ENCODE measurements at places on chromosomes 6 and 20.

DNA sequence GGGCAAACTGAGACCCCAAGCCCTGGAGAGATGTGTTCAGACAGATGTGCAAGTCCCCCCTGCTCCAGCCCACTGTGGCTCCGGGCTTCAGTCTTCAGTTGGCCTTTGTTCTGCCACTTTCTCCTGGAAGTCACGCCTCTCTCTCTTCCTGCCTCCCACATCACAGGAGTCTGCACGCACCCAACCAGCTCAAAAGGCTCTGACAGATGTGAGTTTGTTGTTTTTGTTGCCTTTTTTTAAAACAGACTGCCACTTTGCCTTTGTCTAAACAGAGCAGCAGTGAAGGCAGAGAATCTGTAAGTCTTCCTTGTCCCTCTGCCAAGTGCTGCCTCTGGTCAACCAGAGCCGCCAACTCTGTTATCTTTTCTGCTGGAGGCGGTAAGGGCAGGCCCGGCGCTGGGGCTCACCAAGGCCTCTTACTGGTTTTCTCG lies 149.7 kb downstream of the TFAP2C start:
- no peak for DNase-seq

DNA sequence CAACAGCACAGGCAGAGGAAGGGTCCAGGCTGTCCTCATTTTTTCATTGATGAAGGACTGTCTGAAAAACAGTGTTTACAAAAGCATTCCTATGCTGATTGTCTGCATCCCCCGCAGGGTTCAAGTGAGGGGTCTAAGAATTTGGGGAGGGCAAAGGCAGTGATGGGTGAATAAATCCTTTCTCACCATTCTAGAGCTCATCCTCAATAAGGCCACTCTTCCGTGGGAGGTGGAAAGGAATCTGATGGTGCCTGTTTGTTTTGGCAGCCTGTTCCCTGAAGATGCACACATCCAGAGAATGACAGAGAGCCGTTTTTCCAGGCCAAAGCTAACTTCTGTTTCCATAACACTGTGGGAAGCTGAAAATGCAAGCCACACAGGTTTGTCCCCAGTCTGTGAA lies 164.5 kb downstream of the MOXD1 start:
- no peak for DNase-seq

- DNase-seq = no peak
Measured at GRCh38 chr20:46600286-46600752, 49.9 kb upstream of the OCSTAMP start.

DNA sequence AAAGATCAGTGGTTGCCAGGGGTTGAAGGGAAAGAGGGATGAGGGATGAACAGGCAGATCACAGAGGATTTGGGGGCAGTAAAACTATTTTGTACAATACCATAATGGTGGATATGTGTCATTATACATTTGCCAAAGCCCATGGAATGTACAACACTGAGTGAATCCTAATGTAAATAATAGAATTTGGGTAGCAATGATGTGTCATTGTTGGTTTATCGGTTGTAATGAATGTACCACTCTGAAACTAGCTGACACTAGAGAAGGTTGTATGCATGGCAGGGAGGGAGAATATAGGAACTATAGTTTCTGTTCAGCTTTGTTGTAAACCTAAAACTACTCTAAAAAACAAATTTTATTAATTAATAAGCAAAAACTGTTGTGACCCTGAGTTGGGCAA lies 17.8 kb upstream of the ASF1A start:
- no peak for DNase-seq

DNA sequence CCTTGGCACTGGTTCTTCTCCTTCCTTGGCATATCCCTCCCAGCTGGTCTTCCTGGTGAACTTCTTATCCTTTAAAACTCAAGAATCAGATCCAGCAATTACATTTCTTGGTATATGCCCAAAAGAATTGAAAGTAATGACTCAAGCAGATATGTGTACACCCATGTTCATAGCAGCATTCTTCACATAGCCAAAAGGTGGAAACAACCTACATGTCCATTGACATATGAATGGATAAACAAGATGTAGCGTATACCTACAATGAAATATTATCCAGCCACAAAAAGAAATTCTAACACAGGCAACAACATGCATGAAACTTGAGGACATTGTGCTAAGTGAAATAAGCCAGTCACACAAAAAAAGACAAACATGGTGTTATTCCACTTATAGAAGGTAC lies 103.7 kb upstream of the NT5E start:
- DNase-seq = no peak

DNA sequence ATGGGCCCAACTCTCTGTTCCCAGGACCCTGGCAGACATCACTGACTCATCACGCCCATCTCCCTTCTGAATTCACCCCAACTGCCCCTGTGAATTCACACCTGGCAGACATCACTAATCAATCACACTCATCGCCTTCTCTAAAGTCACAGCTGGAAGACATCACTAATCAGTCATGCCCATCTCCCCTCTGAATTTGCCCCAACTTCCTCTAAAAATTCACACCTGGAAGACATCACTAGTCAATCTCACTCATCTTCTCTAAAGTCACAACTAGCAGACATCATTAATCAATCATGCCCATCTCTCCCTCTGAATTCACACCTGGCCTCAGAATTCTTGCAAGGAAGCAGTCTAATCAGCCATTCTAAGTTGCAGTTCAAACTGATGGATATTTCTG lies 111.1 kb downstream of the FOXA2 start:
- DNase-seq = no peak

DNA sequence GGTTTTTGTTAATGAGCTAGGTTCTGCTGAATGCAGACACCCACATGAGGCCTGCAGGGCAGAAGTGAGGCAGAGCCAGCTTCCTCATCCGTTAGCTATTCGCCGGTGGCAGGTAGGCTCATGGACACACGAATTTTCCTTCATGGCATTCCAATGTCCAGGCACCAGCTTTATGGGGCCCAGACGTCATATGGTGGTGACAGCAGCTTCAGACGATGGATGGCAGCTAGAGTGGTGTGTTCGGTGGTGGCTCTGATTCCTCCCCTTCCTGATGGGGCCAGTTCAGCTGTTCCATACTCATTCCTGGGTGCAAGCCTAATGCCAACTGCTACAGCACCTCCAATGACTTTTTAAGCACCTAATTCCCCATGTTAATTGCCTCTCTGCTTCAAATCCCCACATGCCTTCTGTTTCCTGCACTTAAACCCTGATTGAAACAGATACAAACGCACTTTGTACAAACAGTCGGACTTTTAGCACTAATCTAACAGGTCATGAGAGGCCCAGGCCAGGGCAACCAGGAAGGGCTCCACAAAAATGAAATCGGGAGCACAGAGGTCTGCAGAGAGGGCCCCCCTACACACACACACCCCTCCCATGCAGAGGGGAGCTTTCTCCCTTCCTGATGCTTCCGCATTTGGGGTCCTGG lies 35.7 kb upstream of the MLN start:
- no peak for DNase-seq

DNA sequence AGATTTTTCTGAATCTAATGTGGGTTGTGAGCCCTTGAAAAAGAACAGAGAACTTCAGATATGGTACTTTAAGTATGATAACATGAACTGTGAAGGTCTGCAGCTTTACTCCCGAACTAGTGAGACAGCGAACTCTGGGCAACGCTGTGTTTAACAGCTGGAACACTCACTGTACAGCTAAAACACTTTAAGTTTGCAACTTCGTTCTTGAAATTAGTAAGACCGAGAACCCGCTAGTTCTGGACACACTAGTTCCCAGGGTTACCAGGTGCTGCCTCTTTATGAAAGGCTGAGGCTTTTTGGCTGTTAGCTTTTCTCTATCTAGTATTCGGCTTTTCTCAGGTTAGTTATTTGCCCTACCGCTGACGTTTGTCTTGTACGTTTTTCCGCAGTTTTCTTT lies 52.9 kb downstream of the RIOK1 start:
- no peak for DNase-seq

- no peak for DNase-seq
Measured at GRCh38 chr6:85058806-85059205, 294.4 kb upstream of the TBX18 start.

DNA sequence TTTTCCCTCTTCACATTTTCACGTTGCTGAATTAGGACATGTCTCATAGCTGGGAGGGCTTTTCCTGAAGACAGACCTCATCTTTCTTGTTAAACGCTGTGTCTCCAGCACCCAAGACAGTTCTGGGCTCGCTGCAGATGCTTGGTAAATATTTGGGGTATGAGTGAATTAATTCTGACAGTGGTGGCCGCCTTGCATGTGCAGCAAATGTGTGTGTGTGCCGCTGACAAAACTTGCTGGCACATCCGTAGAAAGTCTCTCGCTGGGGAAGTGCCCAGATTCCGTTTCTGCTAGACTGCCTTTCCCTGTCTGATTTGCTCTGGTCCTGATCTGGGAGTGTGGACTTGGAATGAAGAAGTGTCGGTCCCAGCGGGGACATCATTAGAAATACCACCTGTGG lies 48.2 kb upstream of the ZNFX1 start:
- DNase-seq = no peak

DNA sequence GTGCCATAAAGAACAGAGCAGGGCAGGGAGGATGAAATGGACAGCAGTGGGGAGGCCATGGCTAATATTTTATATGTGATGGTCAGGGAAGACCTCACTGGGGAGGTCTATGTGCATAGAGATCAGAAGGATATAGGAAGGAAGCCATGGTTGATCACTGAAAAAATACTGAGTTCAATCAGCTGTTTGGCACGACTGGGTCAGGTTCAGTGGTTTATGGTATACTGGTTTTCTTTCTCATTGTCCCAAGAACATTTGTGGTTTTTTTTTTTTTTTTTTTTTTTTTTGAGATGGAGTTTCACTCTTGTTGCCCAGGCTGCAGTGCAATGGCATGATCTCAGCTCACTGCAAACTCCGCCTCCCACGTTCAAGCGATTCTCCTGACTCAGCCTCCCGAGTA lies 78.3 kb upstream of the TIAM2 start:
- no peak for DNase-seq

- no peak for DNase-seq
Measured at GRCh38 chr6:67736816-67737215, 898.3 kb upstream of the ADGRB3 start.

DNA sequence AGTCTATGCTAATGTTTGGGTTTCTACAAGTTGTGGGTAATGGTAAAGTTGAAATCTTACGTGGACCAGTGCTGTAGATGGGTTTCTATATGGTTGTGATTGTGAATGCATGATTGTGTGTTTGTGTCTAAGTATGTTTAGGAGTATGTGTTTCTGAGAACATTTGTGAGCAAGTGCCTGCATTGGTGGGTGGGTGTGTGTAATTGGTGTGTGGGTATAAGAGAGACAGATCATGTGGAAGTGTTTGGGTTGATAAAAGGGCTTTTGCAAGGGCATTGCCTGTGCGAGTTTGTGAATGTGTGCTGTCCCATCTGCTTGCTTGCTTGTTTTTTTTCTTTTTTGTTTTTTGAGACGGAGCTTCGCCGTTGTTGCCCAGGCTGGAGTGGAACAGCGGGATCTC lies 25.8 kb upstream of the ID1 start:
- no peak for DNase-seq

DNA sequence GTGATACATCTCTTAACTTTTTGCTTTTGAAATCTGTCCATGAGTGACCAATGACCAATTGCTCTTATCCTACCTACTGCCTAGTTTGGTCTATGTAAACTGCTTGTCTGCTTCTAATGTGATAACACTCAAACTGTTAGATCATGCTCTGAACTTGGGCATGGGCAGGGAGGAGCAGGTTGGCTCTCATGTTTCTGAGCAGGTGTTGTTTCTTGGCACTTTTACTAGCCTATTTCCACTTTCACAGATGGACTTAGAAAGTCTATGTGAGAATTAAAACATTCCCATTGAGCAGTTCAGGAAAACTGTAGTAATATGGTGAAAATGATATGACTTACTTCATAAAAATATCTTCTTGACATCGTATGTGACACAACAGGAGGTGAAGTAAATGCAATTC lies 538.4 kb downstream of the HACE1 start:
- no peak for DNase-seq

GRCh38 chr6:106046854-106047200 lies 39.3 kb upstream of the PRDM1 start:
- no peak for DNase-seq

DNA sequence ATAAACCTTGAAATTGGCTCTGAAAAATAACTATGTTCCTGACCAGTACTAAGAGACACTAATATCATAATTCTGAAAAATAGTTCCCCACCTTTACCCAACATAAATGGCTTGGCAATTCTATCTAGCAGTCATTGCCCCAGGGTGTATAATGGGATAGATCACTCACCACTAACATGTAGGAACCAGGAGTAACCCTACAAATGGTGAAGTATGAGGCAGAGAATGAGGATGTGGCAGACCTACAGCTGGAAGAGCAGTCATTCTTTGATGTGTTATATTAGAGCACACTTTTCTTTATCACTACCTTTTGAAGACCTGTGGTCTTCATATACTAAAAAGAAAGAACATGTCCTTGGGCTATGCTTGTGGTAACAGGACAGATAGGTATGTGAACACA lies 136.5 kb upstream of the SYNDIG1 start:
- DNase-seq = no peak

GRCh38 chr20:45308117-45308778 lies at the start of gene MATN4:
Gene MATN4, minus strand, starts transcription at chr20:45308299. Its CDS starts 2,717 bp downstream, at chr20:45305582.
- no peak for DNase-seq

DNA sequence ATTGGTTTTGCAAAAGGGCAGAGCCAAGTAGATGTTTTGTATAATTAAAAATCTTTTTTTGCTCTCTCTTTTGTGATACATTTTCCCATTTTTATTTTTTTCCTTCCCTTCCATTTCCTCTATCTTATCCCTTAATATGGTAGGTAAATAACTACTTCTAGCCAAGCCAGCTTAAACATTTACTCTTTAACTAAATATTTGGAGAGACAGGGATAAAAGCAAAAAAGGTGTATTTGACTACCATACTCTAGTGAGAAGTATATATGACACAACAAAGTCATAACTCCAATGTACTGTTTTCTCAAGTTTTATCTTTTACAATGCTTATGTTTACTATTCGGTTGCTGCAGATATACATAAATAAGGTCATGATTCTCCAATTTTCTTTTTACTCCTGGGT lies 154.7 kb downstream of the HIVEP2 start:
- no peak for DNase-seq

- DNase-seq = no peak
Measured at GRCh38 chr6:148517470-148517869, 174.8 kb downstream of the SASH1 start.

DNA sequence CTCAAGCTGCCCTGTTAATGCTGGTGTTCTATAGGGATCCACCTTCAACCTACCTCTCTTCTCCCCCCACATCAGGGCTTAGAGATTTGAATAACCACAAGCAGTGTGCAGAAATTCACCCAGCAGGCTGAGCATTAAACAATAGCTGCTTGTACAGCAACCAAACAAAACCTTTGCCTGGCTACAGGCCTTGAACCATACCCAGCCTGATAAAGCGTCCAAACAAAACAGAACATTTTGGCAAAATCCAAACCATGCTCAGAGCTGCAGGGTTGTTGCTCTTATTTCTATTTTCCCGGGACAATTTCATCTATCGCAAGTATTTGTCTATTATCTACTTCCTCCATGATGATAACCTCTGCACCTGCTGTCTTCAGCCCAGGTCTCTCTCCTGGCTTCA lies 142.3 kb downstream of the UNC5CL start:
- no peak for DNase-seq
